ENCODE measurements at places on chromosomes 1 and 21.
A peak's percentile ranks its signal among the peaks of the same experiment; 100 is the strongest.

DNA sequence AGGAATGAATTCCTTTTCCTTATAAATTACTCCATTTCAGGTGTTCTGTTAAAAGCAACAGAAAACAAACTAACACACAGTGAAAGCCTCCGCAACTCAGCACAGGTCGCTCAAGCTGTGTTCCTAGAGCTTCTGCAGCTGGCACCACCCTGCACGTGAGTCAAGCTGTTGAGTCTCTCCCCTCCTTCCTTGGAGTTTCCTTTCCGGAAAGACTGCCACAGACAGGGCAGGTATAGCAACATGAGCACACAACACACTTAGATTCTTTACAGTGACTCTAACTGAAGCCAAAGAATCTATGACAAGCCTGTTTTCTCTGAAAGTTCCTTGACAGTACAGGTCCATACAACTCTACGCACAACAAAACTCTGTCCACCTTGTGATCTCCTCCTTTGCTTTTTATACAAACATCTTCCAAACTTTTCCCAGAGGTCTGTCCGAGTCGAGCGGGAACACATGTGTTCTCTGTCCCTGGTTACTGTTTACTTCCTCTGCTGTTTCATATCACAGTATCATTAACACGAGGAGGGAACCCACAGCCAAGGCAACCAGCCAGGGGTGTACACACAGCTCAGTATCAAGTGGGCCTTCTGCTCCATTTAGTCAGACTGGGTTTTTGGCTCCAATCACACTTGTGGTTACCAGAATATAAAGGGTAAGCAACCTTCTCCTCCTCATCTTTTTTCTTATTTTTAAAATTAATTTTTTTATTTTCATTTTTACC is 38.7 kb upstream of the DESI2 start:
- DNase-seq, result no peak

GRCh38 chr1:211830055-211830327 is 572 bp downstream of the LPGAT1 start:
- DNase-seq, result no peak

DNA sequence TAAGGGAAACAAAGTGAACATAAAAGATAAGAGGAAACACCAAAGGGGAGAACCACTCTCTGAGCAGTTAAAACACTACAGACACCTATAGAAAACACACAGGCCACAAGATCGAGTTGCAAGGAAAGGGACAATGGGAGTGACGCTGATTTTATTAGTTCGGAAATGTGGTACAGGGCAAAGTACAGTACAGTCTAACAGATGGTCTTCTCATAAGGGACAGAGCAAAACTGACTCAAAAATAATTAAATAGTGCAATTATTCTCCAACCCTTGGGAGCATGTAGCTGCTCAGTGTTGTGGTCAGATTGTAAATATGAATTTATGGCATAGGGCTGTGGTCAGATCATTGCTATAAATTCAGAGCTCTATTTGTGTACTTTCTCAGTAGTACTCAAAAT is 352.0 kb downstream of the USH2A start:
- DNase-seq, result no peak

GRCh38 chr1:161946071-161946987 is 77.3 kb downstream of the OLFML2B start:
- no peak for DNase-seq

DNA sequence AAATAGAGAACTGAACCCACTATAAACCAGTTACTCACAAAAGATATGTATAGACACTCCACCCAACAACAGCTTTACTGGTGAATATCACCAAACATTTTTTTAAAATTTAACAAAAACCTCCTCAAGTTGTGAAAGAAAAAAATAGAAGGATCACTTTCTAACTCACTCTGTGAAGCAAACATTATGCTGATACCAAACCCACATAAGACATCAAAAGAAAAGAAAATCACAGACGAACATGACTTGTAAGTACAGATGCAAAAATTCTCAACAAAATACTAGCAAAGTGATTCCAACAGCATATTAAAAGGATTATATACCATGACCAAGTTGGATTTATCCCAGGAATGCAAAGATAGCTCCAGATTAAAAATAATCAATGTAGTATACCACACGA is 5.3 kb upstream of the KRTAP10-12 start:
- no peak for DNase-seq

- no peak for DNase-seq
These were observed 91.2 kb downstream of the UBIAD1 start for GRCh38 chr1:11364170-11364569.

DNA sequence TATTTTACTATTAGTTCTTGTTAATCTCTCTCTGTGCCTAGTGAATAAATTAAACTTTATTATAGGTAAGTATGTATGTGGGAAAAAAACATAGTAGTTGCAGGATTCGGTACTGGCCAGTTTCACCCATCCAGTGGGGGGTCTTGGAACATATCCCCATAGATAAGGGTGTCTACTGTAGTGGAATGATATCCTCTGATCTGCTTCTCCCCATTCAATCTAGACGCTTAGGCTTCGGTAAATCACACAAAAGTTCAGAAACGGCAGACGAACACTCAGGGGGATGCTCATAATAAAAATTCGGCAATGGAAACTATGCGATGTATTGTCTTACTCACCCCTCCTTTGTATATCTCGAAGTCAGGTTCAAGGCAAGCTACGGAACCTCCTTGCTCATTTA is 232.9 kb upstream of the COA6 start:
- DNase-seq, result no peak

GRCh38 chr21:15020797-15021196 is 44.0 kb downstream of the NRIP1 start:
- DNase-seq, result no peak

GRCh38 chr1:157460381-157460780 is 91.9 kb downstream of the FCRL5 start:
- no peak for DNase-seq

GRCh38 chr1:194296201-194296600 is 1109.8 kb upstream of the B3GALT2 start:
- DNase-seq, result no peak

GRCh38 chr1:39657923-39658485 is 13.9 kb downstream of the NT5C1A start:
- peak; percentile 35 for DNase-seq

DNA sequence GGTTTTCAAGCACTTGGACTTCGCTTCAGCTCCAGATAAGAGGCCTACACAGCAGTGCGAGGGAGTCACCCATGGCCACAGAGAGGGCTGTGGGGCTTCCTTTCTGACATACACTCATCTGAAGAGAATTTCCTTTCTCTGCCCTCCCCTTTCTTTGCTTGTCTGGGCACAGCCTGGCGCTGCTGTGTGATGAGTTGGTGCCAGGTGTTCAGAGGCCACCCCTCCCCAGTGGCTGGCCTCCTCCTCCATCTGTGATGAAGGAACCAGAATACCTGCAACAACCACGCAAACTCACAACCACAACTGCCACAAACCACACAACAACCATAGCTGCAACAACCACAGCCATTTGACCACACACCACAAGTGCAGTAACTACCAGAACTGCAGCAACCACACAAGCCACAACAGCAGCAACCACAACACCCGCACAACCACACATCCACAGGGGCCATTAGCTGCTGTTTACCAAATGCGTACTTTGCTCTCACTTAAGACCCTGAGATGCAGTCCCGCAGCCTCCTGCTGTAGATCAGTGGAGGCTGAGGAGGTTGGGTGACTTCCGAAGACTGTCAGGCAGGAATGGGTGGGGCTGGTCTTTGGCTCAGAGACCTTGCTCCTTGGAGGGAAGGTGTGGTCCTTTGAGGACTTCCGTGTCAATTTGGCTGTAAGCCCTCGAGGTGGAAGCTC is 71.1 kb downstream of the IER5 start:
- no peak for DNase-seq

- DNase-seq, result no peak
These were observed 153.2 kb downstream of the NOS1AP start for GRCh38 chr1:162222730-162223129.

DNA sequence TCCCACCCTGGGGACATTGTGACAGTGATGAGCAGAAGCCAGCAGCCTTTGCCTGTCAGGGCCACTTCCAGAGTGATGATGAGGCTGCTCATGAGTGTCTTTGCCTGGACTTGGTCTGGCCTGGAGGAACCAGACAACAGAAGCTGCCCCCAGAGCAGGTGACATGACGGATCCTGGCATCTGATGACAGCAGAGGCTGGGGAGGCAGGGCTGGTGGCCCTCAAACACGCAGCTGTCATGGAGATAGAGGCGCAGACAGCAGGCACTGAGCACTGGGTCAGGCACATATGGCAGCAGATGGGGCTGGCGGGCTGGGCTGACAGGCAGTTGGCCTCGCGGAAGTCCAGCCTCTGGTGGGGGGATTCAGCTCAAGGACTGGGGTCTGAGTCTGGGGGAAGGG is 66.4 kb upstream of the STUM start:
- no peak for DNase-seq

GRCh38 chr1:67414574-67414973 is 15.6 kb downstream of the SERBP1 start:
- no peak for DNase-seq

- no peak for DNase-seq
These were observed 27.1 kb upstream of the KCTD3 start for GRCh38 chr1:215539803-215540570.

- DNase-seq, result no peak
These were observed 19.9 kb upstream of the WDR26 start for GRCh38 chr1:224454402-224455055.

DNA sequence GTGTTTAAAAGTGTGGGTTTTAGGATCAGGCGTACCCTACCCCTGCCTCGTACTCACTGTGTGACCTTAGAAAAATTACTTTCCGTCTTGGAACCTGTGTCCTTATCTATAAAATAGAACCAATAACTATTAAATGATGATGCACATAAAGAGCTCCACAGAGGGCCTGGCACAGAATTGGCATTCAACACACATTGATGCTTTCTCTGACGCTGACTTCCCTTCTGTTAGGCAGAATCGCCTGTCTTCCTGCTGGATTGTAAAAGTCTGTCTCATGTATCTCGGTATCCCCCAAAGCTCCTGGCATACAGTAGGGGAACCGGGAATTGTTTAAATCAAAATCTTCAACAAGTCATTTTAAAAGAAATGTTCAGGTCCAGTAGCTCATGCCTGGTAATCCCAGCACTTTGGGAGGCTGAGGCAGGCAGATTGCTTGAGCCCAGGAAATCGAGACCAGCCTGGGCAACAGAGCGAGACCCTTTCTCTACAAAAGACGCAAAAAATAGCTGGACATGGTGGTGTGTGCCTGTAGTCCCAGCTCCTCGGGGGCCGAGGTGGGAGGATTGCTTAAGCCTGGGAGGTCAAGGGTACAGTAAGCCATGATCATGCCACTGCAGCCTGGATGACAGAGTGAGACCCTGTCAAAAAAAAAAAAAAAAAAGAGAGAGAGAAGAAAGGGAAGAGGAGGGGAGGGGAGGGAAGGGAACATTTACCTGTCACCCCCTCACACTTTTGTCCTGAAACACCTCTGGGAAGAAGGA is 41.3 kb upstream of the FHAD1 start:
- DNase-seq, result no peak

DNA sequence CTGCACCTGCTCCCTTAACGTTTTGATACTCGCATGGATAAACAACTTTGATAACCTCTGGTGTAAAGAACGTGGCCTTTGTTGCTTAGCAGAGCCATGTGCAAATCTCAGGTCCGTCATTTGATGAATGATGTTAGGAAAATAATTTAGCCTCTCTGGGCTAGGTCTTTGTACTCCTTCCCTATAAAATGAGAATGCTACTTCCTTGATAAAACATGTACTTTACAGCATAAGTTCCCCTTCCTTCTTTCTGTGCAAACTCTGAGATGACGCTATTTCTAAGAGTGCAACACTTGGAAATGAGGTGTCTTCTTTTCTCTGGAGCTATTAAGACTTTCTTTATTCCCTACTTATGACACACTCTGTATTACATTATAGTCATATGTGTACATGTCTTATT is 243.4 kb downstream of the RGS7 start:
- no peak for DNase-seq

DNA sequence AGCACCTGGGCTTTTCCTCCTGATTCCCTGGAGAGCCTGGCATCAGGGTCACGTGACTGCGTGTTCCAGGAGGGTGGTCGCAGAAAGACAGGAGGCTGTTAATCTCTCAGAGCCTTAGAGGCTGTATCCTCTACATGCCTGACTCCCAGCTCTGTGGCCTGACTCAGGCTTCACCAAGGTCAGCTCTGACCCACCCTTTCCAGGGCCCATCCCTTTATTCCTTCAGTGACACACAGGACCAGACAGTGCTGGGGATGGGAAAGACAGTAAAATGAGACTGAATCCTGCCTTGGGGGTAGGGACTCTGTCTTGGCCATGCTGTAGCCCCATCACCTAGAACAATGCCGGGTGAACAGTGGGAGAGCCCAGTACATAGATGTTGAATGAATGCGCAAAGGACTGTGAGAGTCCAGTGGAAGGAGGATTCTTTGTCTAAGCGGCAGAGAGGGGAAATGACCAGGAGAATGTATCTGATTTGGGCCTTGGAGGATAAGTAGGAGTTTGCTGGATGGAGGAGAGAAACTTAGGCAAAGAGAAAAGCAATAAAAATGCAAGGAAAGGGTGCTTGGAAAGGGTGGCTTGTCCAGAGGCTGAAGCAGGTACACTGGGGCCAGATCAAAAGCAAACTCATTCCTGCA is 33.0 kb downstream of the EPHX1 start:
- no peak for DNase-seq

GRCh38 chr1:150008699-150009098 is 1.8 kb downstream of the OTUD7B start:
- no peak for DNase-seq

DNA sequence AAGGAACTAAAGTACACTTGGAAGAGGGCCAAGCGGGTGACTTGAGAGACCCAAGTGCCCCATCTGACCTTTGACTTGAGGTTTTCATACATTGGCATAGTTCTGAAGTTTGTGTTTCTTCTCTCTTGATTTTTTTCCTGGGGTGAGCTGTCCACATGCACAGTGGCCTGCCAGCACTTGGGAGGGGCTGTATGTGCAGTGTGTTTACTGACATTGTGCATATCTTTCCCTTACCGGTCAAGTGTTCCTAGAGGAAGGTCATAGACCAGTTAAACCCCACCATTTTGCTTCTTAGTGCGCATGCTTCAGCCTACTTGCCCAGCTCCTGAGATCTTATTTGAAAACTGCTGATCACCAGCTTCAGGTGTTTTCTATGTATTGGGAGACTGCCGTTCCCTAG is 435.2 kb upstream of the KAZN start:
- no peak for DNase-seq

DNA sequence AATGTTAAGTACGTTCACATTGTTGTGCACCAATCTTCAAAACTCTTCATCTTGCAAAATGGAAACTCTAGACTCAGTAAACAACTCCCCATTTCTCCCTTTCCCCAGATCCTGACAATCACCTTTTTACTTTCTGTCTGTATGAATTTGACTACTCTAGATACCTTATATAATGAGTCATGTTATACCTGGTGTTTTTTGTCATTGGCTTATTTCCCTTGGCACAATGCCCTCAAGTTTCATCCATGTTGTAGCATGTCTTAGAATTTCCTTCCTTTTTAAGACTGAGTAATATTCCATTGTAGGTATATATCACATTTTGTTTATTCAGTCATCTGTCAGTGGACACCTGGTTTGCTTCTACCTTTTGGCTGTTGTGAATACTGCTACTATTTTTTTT is 399.5 kb downstream of the LMO4 start:
- no peak for DNase-seq

- no peak for DNase-seq
These were observed 24.5 kb downstream of the ADARB1 start for GRCh38 chr21:45098867-45099266.
